ENCODE measurements at places on chromosomes 1 and 21. TPM values are rescaled to one million over a fixed set of nuclear protein-coding genes. Genes with fewer than 3 reads are reported as not detected.

Gene LMOD1
- 39.4 TPM for polyA plus RNA-seq

Gene HCRTR1
- not detected for polyA plus RNA-seq

Gene GFI1
- 1.3 TPM for polyA plus RNA-seq

Gene OTUD7B
- polyA plus RNA-seq = 30.3 TPM

Gene SCP2
- 102 TPM for polyA plus RNA-seq

Gene RCOR3
- 128 TPM for polyA plus RNA-seq

Gene RAP1GAP
- 7.4 TPM for polyA plus RNA-seq

Gene SLC45A3
- 4.5 TPM for polyA plus RNA-seq

Gene SMCP
- polyA plus RNA-seq = 724 TPM

Measured in testis (tissue), 5 donors.